Smooth muscle cell of trachea (primary cell): ENCODE measurements at places on chromosomes 3 and 15. TPM values are rescaled to one million over a fixed set of nuclear protein-coding genes. Genes with fewer than 3 reads are reported as not detected.

The LRTM1 gene
- total RNA-seq, result not detected in 2 replicates

The RASL12 gene
- total RNA-seq, result 86.5 and 108 TPM in 2 replicates

The EPB42 gene
- total RNA-seq, result not detected in 2 replicates

The TCF12 gene
- 139 and 231 TPM in 2 replicates for total RNA-seq

The RGMA gene
- total RNA-seq, result 4.6 and 5.4 TPM in 2 replicates

The PLA2G4B gene
- total RNA-seq, result 0.83 and 10.8 TPM in 2 replicates

The FOXL2NB gene
- total RNA-seq, result not detected in 2 replicates

The TGM4 gene
- not detected in 2 replicates for total RNA-seq

The ZPLD1 gene
- not detected in 2 replicates for total RNA-seq
